ENCODE measurements at places on chromosomes 11 and 22. TPM values are rescaled to one million over a fixed set of nuclear protein-coding genes. Genes with fewer than 3 reads are reported as not detected.

DNA sequence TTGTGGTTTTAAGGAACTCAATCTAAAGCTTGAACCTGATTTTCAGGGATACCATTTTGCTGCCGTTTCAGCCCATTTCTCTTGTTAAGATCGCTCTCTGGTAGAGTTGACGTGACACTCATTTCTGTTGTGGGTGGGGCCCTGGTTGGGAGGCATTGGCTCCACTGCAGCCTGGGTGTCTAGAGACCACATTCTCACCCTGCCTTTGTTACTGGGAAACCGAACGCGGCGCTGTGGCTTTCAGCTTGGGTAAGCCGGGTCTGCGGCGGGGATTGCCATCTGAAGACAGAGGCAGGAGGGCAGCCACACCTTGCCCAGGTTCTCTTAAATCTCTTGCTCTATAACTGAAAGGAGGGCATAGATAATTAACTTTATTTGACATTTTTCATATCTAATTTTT lies 3.2 kb downstream of the EHF start:
- DNase-seq = no peak

DNA sequence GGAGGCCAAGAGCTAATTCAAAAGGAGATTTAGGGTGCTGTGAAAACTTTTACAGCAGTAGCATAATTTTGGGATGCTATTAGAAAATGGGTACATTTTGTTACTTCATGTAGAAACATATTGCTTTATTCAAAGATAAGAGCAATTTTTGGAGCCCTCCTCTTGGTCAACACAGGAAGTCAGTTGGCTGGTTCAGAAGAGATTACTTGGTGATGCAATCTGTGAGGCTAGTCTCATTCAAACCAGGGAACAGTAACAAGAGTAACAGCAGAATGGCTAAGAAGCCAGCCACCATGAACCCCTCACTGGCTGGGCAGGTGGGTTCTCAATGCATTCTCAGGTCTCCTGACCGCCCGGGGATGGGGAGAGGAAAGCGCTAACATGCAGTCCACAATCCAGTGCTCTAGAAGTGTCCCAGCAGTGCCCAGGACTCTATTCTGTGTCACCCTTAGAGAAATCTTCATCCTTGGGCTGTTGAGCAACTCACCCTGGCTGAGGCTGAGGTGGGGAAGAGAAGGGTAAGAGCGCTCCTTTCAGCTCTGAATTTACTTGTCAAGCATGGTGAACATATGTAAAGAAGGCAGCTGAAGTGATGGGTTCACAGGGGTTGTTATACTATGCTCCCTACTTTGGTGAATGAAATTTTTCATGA lies 262.2 kb upstream of the UBASH3B start:
- no peak for DNase-seq

DNA sequence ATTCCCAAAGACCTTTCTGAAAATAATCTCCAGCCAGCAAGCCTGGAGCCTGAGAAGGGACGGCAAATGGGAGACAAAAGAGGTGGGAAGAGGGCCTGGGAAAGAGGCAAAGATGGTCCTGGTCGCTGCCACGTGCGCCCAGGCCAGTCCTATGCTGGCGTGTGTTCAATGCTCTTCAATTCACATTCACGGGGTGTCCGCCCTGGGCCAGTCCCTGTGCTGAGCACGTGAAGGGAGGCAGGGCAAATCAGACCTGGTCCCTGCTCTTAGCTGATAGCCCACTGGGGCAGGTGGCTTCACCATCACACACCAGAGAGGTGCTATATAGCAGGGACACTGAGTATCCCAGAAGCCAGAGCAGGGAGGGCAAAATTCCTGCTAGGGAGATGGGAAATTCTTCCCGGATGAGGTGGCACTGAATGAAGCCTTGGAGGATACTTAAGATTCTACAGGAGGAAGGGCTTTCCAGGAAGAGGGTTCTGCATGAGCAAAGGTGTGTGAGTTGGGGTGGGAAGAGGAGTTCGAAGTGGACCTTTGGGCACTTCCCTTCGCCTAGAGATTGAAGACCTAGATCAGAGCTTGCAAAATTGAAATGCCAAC lies 148.2 kb downstream of the CHST1 start:
- DNase-seq = no peak

GRCh38 chr11:18699848-18700261 lies 1.3 kb downstream of the TMEM86A start:
- DNase-seq = no peak

DNA sequence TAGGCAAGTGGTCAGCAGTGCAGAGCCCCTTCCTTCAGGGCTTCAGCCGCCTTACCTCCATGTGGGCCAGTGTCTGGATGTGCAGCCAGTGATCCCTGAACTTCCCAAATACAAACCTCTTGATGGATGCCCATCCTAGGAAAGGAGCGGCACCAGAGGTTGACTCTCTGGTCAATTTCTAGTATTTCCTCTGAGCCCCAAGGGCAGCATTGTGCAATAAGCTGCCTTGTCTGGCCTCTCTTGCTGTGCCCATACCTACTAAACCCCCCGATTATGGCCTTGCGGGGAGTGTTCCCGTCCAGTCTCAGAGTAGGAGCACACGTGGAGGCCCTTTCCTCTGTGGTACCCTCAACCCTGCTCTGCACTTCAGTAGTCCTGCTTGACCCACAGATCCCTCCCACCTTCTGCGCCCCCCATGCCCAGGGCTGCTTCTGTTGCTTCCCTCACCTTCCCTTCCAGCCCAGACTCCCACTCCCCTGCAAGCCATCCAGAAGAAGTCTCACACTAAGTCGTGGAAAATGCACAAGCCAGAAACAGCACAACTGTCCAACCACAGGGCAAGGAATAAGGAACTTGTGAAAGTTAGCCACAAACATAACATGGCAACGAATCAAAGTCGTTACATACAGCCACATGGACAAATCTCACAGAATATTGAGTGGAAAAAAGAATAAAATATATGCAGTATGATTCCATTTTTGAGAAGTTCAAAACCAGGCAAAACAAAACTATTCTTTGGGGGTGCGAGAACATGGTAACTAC lies 39.6 kb upstream of the HORMAD2 start:
- DNase-seq = no peak

DNA sequence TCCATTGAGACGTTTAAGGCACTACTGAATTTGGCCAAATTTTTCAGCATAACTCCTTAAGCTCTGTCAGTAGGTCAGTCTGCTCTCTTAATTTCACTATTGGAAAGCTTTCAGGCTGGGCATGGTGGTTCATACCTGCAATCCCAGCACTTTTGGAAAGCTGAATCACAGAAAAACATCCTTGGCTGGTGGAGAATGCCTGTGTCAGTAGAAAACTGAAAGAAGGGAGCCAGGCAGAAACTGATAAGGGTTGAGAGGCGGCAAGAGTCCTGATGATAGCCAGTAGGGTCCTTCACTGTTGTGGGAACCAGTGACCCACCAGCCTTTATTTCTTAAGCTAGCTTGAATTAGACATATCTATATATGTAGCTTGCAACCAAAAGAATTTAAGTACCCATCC lies 22.6 kb downstream of the NEU3 start:
- no peak for DNase-seq

DNA sequence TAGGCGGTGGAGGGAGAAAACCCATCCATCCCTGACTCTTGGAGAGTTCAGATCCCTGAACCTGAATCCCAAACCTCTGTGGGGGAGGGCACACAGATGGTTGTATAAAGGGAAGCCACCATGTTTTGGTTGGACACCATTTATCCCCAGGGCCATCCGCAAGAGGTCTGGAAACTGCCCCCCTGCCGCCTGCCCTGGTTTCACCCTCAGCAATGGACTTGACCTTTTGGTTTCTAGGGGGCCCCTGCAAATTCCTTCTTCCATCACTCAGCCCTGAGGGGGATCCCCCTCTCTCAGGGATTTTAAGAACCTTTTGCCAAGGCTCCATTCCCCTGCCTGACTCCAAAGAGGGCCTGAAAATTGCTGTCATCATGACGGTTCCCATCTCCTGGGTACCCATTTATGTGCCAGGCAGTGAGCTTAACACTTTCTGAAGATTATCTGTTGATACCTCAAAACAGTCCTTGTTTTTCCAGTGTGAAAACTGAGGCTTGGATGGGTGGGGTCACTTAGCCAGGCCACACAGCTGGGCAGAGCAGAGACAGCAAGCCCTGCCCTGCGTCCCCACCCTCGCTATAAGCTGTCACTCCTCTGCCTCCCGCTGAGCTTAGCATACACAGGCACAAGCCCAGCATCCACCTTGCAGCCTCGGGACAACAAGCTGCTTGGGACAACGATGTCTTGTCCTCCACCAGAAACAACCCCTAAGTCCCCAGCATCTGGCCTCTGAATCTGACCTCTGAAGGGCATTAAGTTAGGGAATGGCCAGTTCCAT lies 33.2 kb upstream of the CRYBB3 start:
- DNase-seq = no peak

GRCh38 chr11:93686226-93686625 lies 24.7 kb downstream of the CEP295 start:
- DNase-seq = no peak

DNA sequence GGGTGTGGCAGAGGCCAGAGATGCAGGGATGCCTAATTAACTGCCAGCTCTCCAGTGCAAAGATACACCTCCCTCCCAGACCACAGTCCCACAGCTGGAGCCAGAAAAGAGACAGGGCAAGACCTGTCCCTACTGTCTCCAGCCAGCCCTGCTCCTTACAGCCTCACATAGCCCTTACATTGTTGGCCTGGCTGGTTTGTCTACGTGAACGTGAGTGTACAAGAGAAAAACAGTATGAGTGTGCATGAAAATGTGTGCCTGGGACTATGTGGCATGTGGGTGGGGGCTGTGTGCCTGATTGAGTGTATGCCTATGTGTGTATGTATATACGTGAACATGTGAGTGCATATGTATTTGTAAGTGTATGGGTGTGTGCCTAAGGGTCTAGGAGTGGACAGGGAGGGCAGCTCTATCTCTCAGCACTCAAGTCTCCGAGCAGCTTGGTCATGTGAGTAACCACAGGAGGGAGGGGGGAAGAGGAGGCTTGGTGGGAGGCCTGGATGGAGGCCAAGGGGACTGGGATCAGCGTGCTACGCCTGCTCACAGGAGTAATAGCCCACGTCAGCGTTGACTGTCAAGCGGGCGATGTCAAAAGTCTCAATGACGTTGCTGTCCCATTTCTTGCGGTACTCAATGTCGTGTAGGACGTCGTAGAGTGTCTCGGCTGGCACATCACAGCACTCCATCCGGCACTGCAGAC lies 6.6 kb upstream of the ARAP1 start:
- DNase-seq = no peak

- DNase-seq = no peak
These were observed 62.6 kb downstream of the KCNJ1 start for GRCh38 chr11:128804481-128804880.

DNA sequence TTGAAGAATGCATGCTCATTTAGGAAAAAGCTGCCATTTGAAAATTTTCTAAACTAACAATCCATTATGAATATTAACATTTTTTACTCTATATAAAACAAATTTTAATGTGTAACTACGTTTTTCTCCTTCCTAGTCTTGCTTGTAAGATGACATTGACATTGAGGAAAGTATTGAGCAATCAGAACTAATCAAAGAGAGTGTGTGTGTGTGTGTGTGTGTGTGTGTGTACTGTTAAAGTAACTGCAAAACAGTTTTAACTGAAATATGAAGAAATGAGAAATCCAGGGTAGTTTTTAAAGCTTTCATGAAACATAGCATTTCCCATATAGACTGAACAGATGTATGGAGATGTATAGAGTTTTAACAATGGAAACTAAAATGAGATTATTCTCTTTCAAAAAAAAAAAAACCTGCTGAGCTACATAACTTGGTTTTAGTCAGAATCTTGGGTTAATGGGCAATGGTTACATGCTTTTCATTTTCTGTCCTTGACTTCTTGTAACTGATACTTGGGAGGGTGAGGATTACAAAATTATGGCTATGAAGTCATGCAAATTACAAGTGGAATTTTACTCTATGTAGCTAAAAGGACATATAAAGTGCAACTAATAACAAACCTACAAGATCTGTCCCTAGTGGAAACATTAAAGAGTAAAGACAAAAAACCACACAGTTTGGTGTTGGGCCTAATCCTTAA lies 2.0 kb downstream of the PDGFD start:
- DNase-seq = no peak

DNA sequence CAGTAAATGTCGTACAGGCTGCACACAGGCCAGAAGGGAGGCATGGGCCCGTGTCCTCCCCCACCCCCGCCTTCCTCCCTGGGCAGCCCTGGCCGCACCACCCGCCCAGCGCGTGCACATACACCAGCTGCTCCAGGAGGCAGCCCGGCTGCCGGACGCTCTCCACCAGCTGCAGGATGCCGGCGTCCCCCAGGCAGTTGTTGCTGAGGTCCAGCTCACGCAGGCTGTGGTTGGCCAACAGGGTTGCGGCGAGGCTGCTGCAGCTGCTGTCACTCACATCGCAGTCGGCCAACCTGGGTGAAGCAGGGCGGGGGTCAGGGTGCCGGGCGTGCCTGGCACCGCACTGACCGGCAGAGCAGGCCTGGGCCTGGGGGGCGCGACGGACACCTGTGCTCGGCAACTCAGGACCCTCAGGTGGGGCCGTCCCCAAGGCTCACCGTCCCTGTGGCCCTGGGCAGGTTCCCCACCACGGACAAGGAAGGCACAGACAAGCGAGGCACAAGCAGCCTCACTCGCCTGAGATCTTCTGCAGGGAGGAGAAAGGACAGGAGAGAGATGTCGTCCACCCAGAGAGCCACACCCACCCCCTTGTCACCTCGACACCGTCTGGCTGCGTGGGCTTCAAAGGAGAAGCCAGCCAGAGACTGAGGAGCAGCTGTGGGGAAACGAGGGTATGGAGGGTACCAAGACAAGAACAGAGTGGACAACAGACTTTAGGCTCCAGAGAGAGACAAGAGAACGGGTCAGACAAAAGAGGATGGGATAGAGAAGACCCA lies 12.1 kb downstream of the RNH1 start:
- DNase-seq = no peak

DNA sequence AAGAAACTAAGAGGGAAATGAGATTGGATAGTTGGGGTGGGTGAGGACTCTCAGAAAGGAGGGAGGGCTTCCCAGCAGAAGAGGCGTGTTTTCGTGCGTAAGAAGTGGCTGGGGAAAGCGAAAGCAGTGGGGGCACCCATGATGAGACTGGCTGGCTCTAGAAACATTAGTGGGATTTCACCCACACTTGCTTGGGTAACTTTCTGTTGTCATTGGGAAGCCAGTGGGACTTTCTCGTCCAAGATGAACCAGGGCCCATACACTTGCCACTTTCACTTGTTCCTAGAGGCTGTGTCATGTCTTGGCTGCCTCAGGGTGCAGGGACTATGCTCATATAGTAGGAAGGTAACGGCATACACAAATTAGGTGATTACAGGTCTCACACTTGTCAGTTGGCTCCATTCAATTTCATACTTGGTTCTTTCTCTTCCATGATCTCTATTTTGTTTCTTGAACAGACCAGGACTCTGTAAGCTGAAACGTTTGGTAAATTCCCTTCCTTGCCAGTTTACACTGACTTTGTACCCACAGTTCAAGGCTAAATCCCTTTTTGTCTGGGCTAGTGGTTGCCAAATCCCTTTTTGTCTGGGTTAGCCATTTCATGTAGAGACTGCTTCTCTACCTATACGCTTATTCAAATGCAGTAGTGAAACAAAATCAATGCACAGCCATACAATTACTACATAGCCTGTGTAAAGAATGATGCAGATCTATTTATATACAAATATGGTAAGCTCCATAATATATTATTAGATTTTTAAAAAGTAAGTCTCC lies 42.0 kb upstream of the CXCR5 start:
- peak; percentile 78 for DNase-seq

Gene SNX32
- 1.2 TPM for total RNA-seq

Gene MS4A2
- total RNA-seq = not detected

Gene SHANK2
- not detected for total RNA-seq

Gene SERPING1
- 0.28 TPM for total RNA-seq

Gene ST3GAL4
- total RNA-seq = 13.3 TPM
